Activated T-cell treated with anti-CD3 and anti-CD28 coated beads, Interleukin-2, amount 50 U/mL, for 72 hours (primary cell): ENCODE measurements at places on chromosomes 2 and 18. TPM values are rescaled to one million over a fixed set of nuclear protein-coding genes. Genes with fewer than 3 reads are reported as not detected.

DNA sequence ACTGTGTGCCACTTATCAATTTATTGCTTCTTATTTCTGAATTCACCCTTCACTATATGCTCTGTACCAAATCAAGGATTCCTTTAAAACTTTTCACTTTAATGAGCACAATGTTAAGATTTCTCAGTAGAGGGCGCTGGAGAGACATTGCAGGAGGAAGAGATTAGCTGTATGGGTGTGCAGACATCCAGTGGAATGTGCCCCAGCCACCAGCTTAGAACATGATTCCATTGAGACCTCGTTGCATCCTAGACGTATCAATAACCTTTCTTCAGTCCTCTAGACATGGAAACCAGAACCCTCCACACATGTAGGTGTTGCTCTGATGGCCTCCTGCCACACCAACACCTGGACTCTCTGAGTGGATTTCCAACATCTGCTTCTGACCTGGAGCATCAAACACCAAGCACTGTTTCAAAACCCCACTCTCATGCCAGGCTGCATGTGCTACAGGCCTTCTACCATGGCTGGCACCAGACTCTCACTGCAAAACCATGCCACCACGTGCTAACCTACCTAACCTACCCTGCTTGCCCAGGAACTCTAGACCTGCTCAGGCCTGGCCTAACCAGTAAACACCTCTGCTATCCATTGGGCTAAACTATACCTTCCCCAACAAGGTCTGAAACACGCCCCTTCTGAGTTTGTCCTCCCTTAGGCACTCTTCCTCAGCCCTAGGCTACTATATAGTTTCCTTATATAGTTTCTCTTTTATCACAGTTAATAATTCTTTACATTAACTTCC lies 633.2 kb upstream of the PKDCC start:
- peak; percentile 0 for DNase-seq

GRCh38 chr18:79874553-79875530 lies 76.6 kb downstream of the SLC66A2 start:
- DNase-seq = no peak

DNA sequence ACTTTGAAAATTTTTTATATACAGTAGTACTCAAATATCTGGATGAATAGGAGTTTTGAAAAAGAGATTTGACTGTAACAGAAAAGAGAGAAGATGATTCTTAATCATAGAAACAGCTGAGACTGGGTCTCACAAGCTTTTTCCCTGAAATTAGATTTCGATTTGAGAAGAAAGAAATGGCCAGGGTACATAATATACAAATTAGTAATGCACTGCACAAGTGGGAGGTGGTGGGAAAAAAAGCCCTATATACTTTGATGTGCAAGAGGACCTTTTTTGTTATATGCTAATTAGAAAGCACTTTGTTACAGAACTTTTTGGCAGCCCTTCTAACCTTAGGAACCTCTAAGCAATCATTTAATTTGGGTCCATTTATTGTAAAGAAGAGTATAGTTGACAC lies 62.9 kb downstream of the EML4 start:
- no peak for DNase-seq

DNA sequence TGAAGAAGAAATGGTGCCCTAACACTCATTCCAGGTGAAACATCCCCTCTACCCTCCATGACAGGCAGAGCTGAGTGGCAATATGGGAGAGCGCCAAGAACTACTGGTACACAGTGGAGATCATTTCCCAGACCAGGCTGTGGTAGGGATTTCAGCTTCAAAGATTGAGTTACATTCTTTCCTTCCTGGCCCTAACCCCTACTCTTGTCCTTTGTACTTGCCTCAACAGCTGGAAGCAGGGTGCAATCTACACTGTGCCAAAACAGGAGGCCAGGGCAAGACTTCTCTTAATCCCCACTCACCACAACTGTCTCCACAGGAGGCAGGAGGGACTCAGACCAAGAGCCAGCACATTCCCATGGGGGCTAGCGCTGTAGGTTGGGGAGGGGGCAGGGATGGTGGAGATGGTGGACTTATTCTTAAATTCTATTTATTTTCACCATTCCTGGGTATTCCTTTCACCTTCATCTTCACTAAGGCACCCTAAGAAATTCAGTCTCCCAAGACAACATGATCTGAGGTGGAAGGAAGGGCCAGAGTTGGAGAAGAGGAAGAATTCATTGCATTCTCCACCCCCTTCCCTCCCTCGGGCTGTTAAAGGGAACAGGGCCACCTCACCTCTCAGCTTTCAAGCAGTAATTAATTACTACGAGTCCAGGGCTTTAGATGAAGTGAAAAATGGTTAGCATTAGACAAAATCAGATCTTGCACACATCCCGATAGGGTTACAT lies 65.9 kb downstream of the AAK1 start:
- no peak for DNase-seq

DNA sequence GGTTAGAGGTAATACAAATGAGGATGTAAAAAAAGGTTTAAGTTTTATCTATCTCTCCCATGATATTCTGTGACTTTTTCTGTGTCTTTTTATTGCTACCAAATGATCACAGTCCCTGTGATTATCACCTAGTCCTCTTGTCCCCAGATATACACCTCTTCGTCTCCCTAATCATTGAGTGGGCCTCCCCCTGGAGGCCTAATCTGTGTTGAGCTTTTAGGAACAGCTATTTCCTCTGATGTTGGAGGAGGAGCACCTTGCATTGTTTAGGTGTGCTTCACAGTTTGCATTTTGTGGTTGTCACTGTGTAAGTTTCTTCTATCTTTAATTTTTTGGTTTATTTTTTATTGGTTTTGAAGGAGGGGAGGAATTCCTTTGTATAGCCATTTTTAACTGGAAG lies 33.3 kb downstream of the CCDC85A start:
- no peak for DNase-seq

DNA sequence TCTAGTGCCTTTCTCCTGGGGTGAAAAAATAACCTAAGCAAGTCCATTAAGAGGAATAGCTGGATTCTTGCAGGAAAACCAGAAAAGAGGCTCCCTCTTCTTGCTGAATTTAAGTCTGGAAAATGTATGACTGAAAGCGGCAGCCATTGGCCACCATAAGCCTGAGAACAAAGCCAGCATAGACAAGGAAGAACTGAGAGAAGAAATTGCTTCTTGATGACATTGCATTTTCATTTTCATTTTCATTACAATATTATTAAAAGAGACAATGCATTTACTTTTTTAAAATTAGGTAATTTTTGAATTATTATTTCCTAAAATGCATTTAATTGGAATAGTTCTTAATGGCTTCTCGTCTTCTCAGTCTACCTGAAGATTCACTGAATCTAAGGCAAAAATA lies 1157.5 kb upstream of the ZEB2 start:
- DNase-seq = no peak

- DNase-seq = no peak
These were observed 1.1 kb downstream of the ENOSF1 start for GRCh38 chr18:711310-711656.

DNA sequence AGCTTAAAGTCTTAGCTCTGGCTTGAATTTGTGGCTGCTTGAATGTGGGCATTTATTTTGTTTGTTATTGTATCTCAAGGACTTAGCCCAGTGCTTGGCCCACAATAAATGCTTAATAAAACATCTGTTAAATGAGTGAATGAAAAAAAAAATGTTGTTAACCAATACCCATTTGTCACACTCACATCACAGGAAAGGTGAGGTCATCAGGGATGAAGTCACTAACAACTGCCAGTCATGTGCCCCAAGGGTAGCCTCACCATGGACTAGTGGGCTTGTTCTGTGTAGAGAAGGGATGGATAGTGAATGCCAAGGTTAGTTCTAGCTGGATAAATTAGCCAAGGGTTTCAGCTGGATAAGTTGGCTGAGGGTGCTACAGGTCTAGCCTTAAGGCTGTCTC lies 3.0 kb downstream of the NRBP1 start:
- DNase-seq = peak; percentile 46

DNA sequence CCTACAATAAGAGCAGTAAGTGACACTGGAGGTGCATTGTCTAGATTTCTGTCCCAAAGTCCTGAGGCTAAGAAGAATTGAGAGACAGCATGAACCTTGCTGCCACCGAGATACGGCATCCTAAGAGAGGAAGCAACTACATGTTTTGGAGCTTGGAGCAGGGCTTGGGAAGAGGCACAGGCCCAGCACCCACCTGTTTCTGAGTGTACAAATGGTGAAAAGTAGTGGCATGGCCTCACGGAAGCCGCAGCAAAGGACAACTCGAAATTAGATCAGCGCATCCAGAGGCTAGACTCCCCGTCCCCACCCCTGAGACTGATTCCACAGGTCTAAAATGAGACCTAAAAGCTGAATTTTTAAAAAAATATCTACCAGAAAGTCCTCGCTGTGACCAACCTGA lies 127.5 kb downstream of the PTGR3 start:
- no peak for DNase-seq

DNA sequence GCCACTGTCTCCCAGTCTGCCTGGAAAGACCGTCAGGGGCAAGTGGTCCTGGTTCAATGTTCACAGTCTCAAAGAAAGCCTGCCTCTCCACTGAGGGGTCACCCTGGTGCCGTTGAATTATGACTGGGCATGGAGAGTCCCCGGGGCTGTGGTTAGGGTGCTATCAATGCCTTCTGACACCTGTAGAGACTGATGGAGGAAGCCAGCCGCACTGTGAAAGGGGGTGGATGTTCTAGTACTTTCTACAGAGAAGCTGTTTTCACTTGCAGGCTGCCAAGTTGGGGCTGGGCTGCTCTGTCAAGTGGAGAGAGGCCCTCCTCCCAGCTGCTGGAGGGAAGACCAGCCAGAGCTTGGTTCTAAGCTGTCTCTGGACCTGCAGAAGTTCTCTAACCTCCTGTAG lies 80.5 kb downstream of the BCL2L11 start:
- DNase-seq = peak; percentile 21

DNA sequence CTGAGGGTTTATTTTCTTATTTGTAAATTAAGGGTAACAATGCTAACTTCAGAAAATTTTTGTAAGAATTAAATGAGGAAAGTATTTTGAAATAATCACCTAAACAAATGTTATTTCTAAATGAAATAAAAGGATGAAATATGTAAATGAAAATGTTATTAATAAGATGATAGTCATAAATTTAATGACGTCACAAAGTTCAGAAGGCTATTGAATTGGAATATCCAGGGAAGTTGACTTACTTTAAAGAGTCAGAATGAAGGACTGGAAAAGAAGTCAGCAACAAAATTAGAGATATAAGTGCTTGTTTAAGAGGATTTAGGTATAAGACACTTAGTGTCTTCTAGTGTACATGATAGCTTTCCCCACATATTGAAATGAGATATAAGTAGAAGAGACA lies 732.6 kb upstream of the CDH7 start:
- DNase-seq = no peak

The LAMA3 gene
- not detected for total RNA-seq

The SLC66A3 gene
- total RNA-seq = 14.9 TPM

The IL36RN gene
- total RNA-seq = not detected

The GBX2 gene
- not detected for total RNA-seq

The NBEAL1 gene
- total RNA-seq = 16.0 TPM
